Stimulated activated CD4-positive, alpha-beta T cell treated with anti-CD3 and anti-CD28 coated beads, Interleukin-15, amount 100 ng/mL, for 1 hour (primary cell): ENCODE measurements at places on chromosomes 7 and 10.
A peak's percentile ranks its signal among the peaks of the same experiment; 100 is the strongest.

DNA sequence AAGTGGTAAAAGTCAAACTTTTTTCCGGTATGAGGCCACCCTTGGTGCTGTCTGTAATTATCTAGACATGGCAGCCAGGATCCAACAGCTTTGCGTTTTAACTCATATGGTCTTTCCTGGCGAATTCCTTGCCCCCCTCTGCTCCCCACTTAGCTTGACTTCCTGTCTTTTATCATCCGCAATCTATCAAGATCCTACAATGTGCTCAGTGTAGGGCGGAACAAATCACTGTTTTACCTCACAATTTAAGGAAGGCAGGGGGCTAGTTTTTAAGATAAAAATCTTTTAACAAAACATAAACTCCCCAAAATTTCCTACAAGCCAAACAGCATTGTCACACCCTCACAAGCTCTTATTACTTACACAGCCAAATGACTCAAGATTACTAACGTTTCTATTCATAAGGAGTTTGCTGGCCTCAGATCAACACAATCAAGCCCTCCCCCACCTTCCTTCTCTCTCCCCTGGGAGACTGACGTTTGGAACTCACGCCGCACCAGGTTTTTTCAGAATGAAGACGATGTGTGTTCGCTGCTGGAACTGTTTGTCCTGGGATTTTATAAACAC is 1.3 kb upstream of the CDK14 start:
- no peak for DNase-seq

DNA sequence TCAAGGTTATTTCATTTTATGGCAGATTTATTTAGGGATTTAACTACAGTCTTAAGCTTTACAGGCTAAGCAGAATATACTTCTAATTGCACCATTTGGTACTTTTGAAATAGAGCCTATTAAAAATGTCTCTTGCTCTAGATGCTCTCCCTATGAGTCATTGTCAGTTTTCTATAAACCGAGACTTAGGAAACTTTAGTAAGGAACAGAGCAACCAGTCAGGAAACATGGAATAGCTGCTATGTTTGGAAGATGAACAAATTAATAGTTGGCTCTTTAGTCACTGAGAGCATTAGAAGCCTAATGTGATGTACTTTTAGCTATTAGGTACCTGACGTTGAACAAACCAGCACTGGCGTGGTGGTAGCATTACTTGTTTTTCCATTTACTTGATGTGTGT is 35.3 kb downstream of the INPP5F start:
- no peak for DNase-seq

- no peak for DNase-seq
Observed at GRCh38 chr10:27192284-27192683, 37.1 kb downstream of the MASTL start.

GRCh38 chr10:78703593-78703992 is 365.2 kb upstream of the ZMIZ1 start:
- DNase-seq = no peak

GRCh38 chr7:51187941-51188340 is 128.7 kb downstream of the COBL start:
- DNase-seq = no peak

- no peak for DNase-seq
Observed at GRCh38 chr7:51160411-51160810, 156.2 kb downstream of the COBL start.

- no peak for DNase-seq
Observed at GRCh38 chr10:6877336-6877721, 297.3 kb upstream of the PRKCQ start.

DNA sequence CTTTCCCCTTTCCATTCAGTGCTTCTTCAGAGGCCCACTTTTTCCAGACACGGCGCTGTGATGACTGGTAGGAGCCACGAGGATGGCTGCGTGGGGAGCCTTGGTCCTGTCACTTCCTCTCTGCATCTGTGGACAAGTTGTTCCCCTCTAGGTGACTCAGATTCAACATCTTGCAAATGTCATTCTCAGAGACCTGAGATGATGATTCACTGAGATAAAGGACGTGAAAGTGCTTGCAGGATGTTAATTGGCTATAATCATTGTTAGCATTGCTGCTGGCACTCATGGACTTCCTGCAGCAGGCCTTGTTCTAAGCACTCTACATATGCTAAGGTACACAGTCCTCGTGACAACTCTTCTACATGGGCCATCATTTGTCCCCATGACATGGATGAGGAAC is 489.8 kb upstream of the ZMIZ1 start:
- peak; percentile 38 for DNase-seq

DNA sequence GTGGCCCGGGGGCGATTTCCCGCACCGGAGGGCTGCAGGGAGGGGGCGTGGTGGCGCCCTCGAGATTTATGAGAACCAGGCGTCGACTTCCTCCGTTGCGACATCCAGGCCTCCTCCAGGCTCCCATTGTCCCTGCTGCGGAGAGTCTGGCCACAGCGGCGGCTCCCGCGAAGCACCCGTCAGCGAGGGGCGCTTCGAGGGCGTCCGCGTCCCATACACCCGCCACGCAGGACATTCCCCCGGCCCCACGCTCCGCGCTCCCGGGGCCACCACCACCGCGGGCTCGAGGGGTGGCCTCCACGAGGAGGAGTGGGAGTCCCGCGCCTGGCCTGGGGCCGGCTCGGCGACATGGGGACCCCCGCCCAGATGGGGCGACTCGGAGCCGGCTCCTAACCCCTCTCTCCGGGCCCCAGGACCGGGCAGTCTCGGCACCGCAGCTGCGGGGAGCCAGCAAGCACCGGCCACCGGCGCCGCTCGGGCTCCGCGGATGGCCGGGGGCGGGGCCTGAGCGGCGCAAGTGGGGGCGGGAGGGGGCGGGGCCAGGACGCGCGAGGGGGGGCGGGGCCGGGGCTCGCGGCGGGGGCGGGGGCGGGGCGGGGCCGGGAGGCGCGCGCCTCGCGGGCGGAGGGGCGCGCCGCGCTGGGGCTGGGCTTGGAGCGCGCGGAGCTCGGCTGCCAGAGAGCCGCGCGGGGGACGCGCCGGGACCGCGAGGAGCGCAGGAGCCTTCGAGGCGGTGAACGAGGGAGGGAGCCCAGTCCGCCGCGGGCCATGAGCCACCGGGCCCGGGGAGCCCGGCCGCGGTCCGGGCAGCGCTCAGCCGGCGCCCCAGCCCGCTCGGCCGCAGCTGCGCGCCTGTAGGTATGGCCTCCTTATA is at the start of gene SH2B2:
TSS of gene SH2B2 (plus strand) at position 632 of the 874 bp plus-strand sequence. CDS start 13,683 bp downstream, outside the sequence.
- peak; percentile 18 for DNase-seq

GRCh38 chr10:77586719-77587415 is 50.7 kb downstream of the KCNMA1 start:
- no peak for DNase-seq

GRCh38 chr10:115167751-115168150 is 74.6 kb downstream of the ATRNL1 start:
- no peak for DNase-seq

- no peak for DNase-seq
Observed at GRCh38 chr7:104826135-104826534, 187.9 kb upstream of the KMT2E start.

DNA sequence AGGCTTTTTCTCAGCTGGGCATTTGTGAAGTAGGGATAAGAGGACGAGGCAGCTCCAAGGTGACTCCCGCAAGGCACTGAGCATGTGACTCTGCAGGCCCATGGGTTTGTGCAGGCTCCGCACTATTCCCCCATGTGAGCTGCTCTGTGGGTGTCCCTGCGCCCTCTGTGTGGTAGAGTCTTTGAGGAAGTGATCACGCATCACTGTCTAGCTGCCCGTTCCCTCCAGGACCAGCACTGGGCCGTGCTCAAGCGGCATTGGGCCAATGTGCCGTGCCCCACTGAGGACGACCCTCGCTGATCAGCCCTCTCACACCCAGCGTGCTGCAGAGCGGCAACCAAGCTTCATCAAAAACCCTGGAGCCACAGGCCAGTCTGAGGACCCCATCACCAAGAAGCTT is 7.5 kb downstream of the PRKAG2 start:
- DNase-seq = no peak

- DNase-seq = no peak
Observed at GRCh38 chr10:107650939-107651338, 486.4 kb upstream of the SORCS1 start.

DNA sequence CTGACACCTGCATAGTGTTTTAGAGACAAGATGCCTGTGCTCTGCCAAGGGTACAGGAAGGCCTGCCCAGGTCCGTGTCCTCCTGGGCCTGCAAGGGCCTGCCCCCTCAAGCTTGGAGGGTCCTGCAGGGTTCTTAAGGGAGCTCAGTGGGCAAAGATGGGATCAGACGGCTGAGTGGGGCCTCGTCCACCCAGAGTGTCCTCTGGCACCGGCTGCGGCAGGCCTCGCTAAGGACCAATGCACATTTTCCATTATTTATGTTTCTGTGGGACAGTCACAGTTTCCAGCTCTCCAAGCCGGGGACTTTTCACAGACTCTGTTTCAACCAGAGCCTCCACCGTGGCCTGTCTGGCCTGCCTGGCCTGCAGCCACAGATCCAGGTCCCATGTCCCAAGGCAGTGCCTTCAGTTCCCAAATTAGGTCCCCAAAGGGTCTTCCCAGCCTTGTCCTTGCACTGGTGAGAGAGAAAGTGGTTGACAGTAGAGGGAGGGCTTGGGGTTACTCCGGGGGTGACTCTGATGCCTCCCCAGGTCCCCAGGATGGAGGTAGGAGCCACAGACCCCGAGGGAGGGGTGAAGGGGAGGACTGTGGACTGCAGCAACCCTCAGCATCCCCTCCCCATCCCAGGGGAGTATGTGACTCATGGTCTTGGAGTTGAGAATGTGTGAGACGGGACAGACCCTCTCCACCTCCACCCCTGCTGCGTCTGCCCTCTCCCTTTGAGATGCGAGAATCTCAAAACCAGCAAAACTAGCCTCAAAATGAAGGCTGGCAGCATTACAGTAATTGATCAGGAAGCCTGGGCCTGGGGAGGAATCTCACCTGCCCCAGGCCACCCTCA is 14.8 kb downstream of the MYL10 start:
- DNase-seq = no peak

GRCh38 chr7:29289156-29290021 is 94.8 kb downstream of the CHN2 start:
- DNase-seq = no peak

- no peak for DNase-seq
Observed at GRCh38 chr7:44477063-44477830, 13.2 kb downstream of the NUDCD3 start.

DNA sequence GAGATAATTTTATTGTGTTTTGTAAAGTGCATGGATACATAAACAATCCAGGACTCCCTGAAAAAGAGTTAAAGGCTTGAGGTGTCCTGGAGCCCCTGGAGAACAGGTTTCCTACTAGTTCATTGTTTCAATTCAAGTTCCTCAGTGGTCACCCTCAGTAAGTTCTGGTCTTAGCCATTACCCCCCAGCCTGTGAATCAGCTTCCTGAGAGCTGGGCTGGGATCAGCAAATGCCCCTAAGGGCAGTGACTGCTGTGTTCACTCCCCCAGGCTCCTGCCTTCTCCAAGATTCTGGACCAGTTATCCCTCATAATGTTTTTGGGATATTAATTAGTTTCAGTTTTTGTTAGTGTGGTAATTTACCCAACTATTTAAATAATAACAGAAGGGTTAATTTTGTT is 151.6 kb upstream of the PRSS58 start:
- DNase-seq = no peak

GRCh38 chr10:103262229-103262628 is 14.7 kb upstream of the INA start:
- no peak for DNase-seq

DNA sequence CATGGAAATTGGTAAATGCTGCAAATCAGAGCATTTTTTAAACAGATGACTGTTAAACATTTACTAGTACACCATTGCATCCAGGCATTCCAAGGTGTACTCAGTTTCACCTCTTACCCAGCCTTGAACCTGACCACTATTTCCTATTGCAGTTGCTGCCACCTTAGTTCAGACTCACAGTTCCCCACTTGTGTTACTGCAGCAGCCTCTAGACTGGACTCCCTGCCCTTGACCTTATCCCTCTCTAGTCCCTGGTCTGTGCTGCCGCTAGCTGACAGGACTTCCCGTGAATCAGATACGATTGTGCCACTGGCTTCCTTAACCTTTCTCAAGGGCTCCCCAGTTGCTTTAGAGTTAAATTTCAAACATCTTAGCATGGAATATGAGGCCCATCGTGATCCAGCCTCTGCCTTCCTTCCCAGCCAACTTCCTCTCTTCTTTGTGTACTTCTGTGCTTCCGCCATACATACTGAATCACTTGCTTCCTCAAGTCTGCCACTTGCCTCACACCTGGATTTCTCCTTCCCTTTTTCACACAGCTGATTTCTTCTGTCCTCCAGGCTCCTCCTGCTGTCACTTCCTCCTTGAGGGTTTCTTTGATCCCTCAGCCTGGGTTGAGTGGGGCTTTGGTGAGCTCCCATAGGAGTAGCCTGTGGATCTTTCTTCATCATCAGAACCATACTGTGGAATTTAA is 118.7 kb upstream of the GJD4 start:
- no peak for DNase-seq

DNA sequence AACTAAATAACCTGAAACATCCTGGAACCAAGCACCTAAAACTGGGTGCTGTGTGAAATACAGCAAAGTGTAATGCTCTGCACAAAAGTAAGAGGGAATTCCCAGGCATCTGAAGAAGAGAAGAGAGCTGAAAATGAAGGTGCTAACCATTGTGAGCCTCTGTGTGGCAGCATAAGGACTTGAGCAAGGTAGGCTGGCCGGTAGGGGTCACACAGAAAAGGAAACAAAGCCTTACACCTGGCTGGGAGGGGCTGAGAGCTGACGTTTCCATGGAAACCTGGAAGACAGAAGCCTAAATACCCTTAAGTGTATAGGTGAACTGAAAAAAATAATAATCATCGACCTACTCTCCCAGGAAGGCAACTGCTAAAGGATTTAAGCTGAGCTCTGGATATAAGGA is 48.6 kb downstream of the CUL1 start:
- no peak for DNase-seq

- DNase-seq = no peak
Observed at GRCh38 chr7:158034571-158034970, 553.1 kb downstream of the PTPRN2 start.

- DNase-seq = no peak
Observed at GRCh38 chr7:142477079-142477651, 219.3 kb upstream of the PRSS58 start.

DNA sequence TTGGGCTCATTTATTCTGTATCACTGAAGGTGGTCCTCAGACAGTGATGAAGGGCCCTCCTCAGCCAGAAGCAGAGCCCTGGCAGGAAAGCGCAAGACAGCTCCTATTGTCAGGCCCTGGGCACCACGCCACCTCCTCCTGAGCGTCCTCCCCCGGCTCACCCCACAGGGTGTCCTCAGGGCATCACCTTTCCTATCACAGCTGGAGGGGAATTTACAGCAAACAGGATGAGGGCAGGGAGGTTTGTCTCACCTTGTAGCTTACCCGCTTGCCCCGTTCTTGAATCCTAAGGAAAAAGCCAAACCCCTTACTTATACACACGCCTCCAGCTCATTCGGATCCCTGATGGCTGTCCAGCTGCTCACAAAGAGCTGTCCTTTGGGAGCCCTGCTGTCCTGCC is 50.2 kb upstream of the LANCL2 start:
- no peak for DNase-seq

GRCh38 chr10:86956848-86957448 is 467 bp downstream of the MMRN2 start:
- no peak for DNase-seq

DNA sequence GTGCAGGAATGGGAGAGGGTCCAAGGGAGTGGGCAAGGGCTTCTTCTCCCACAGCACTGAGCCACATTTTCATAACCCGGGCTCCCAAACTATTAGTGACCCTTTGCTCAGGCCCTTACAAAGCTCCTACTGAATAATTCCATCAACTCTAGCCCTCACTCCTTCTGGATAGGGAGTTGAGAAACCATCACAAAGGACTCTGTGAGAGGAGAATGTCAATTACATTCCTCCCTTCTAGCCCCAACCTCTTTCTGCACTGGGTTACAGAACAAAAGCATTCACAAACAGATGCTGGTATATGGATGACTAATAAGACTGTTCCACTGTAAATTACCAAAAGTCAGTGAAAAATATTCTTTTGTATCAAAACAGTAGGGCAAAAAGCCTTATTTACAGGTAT is 203.7 kb downstream of the SORCS1 start:
- no peak for DNase-seq
